ENCODE measurements at places on chromosomes 2 and 18.

- no peak for DNase-seq
These were observed 42.2 kb upstream of the ENOSF1 start for GRCh38 chr18:754656-755055.

DNA sequence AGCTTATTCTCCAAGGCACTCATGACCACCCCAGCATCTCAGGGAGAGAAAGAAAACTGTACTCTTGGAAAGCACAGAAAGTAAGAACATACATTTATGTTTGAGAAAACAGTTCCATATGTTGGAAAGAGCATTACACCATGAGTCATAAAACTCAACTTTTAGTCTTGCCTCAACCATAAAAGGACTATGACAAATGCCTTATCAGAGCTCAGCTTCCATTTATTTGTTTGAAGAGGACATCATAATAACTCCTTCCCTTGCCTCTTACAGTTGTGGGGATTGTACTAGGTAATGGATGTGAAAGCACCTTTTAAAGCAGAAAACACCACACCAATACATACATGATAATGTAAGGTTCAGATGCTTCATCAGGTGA, 370.8 kb downstream of the LNPK start:
- DNase-seq = peak; percentile 49

GRCh38 chr2:216107760-216108159, 1.4 kb upstream of the XRCC5 start:
- DNase-seq = no peak

- DNase-seq = peak; percentile 93
These were observed 67.8 kb upstream of the MAP4K3 start for GRCh38 chr2:39504790-39505335.
